Activated CD4-positive, alpha-beta T cell treated with anti-CD3 and anti-CD28 coated beads for 24 hours (primary cell): ENCODE measurements at places on chromosomes 2 and 18.

GRCh38 chr18:50790241-50790640 lies 29.6 kb downstream of the MRO start:
- no peak for DNase-seq

- DNase-seq: no peak
These were observed 15.6 kb upstream of the KLF11 start for GRCh38 chr2:10027660-10028330.

GRCh38 chr2:128363934-128364361 lies 45.3 kb upstream of the HS6ST1 start:
- DNase-seq: no peak

GRCh38 chr2:197184959-197185586 lies 125.5 kb downstream of the ANKRD44 start:
- DNase-seq: no peak

DNA sequence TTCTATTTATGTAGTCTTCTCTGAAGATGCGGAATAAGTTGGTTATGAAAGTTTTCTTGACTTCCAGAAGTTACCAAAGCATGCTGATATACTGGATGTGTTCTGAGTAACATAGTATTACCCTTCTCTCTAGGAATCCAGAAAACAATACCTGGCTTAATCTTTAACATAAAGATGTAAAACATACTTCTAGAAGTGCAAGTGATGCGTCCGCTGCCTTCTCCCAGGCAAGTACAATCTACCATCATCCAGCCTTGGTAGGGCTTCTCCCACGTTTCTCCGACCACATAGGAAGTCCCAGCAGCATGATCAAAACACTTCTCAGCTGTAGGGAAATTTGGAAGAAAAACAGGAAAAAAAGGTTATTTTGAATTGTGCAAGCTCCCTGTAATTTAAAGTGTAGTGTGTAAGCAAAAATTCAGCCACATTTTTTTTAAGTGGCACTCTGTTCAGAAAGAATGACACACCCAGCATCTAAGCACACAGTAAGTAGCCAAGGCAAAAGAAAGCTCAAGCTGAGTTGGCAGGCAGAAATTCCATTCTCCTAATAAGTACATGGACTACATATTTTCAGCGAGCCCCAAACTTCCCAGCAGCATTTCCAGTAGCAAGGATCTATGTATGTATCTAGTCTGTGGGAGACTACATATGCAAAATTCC lies 5.2 kb downstream of the FN1 start:
- no peak for DNase-seq

GRCh38 chr18:47909484-47909883 lies 21.0 kb downstream of the SMAD2 start:
- DNase-seq: no peak

GRCh38 chr2:43941359-43941758 lies 54.4 kb downstream of the LRPPRC start:
- DNase-seq: no peak

DNA sequence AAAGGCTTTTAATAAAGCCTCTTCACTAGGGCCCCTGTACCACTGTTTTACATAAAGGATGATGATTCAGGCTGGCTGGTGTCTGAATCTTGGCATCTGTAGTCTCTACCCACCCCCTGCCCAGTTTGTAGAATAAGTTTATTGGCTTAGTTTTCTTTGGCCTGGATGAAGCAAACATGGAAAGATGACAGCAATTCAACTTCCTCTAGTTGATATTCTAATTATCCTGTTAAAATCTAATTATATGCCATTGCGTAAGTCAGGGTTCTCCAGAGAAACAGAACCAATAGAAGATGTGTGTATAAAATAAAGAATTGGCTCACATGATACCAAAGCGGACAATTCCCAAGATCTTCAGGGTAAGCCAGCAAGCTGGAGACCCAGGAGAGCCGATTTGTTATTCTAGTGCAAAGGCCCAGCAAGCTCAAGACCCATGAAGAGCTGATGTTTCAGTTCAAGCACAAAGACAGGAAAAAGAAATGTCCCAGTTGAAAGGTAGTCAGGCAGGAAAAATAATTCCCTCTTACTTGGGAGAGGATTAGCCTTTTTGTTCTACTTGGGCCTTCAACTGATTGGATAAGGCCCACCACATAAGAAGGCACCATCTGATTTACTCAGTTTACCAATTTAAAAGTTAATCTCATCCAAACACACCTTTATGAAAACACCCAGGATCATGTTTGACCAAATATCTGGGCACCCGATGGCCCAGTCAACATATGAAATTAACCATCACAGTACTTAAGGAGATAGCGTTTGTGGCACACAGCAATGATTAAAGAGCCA lies 82.6 kb upstream of the LYPD1 start:
- DNase-seq: no peak
